Tongue (tissue), 3 donors: ENCODE measurements at places on chromosomes 3 and 15.

DNA sequence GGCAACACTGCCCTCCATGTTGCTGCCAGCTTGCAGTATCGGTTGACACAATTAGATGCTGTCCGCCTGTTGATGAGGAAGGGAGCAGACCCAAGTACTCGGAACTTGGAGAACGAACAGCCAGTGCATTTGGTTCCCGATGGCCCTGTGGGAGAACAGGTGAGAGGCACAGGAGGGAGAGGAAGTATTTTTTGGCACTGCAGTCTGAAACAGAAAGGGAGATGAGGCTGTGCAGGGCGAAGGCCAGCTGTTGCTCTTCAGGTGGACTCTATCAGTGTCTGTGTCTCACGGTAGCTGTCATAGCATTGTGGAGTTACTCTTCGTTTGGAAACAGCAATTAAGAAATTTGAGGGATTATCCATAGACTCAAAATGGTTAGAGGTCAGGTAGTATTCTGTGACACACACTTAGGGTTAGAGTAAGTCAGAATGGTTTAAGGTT, 8.0 kb downstream of the NFKBIZ start:
- no peak for DNase-seq

- peak; percentile 78 for DNase-seq
Measured at GRCh38 chr3:114687151-114687550, 393.3 kb downstream of the TIGIT start.

- DNase-seq = no peak
Measured at GRCh38 chr3:124942613-124943012, 8.1 kb upstream of the MUC13 start.

DNA sequence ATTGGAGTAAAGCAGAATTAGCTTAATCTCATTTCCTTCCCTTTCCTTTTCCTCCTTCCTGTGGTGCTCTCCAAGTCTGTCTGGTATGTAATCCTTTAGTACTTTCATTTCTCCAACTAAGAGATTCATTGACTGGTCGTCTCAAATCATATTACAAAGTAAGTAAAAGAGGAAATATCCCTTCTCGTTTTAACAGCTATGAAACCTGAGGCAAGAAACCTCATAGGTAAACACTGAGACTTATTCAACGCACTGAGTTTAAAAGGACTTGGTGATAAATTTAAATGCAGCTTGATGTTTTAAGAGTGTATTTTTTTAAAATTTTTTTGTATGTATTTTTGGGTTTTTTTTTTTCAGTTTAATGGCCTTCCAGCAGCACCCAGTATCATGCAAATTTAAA, 117.2 kb upstream of the LRRC3B start:
- DNase-seq = no peak

DNA sequence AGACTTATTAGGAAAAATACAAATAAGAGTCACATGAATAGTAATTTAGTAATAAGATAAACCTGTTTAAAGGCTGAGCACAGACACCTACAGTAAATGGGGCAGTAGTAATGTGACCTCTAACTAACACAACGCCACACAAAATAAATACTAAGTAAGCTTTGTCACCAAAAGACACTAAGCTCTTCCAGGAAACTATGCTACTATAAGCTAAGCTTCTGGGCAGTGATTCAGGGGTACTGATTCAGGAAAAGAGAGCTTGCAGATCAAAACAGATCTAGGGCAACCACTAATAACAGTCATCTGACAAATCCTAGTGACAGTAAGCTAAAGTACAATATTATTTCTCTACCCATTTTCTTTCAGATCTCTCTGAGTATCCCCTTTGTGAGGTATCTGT, 68.8 kb downstream of the PLOD2 start:
- no peak for DNase-seq

DNA sequence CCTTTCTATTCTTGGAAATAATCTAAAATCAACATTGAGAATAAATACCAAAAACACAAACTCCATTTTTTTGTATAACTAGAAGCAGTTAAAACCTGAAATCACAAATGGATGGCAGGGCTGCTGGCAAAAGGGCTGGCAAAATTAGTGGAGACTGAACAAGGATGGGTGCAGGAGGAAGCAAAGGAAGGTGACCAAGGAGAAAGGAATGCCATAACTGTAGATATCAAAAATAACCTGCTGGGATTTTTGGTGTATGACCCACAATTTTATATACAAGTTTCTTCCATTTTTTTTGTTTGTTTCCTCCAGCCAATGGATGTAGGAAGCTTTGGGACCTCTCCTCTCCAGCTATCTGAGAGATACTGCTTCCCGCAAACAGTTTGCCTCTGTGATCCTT, 12.7 kb downstream of the CFAP44 start:
- no peak for DNase-seq

DNA sequence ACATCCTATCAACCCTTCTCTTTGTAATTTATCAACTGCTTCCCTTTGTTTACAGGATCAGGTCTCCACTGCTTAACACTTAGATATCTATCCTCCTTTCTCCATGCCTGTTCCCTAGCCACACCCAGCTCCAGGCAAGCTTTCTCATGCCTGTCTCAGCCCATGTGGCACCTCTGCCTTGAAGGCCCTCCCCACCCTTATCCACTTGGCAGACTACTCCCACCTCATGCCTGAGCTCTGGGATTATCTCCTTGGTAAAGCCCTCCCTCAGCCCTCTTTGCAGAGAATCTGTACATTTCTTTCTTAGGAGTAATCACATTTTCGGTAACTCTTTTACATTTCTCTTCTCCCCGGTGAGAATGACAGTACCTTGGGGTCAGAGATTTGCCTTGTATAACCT, 96.0 kb downstream of the ATP1B3 start:
- no peak for DNase-seq

DNA sequence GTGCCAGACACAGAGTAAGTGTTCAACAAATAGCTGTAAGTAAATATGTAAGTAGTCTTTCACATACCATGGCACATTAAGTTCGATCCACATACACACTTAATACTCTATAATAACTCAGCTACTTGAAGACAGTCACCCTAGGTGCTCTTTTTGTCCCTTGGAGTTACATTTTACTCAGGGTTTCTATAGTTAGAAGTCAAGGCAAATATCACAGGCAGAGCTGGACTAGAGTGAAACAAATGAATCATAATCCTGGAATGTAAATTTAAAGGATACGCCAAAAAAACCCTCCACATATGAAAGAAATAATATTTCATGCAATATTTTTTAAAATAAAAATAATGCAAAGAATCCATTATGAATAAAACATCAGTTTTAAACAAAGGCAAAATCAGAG, 461.8 kb downstream of the MAGI1 start:
- no peak for DNase-seq

GRCh38 chr3:101758224-101758623, 20.8 kb upstream of the NXPE3 start:
- DNase-seq = no peak

DNA sequence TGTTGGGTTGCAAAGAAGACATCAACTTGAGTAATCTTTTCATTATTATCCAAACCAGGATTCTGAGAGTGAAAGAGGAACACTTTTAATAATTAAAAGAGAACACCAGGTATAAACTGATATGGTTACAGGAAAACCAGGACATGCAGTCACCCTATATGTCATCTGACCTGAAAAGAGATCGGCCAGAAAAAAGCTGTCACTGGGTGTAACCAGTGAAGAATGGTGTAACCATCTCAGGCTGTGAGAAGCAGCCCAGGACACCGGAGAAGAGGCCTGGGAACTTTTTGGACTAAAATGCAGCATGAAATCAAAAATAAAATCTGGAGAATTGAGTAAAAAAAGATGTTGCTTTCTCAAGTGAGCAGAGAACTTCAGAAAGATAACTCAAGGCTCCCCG, 10.1 kb upstream of the CCDC80 start:
- DNase-seq = no peak

DNA sequence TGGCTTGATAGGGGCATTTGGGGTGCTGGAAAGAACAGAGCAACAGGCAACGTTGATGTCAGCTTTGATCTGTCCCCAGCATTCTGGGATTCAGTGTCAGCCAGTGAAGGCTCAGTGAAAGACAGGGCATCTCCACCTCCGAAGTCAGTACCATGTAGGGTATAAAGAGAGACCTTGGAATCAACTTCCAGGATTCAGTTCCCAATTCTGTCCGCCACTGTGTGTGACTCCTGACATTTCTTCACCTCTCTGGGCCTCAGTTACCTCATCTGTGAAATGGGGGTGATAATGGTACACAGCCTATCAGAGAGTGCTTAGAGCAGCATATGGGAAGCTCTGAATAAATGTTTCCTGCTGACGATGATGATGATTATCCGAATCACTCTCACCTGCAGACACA, 55.6 kb upstream of the FLNB start:
- DNase-seq = no peak

DNA sequence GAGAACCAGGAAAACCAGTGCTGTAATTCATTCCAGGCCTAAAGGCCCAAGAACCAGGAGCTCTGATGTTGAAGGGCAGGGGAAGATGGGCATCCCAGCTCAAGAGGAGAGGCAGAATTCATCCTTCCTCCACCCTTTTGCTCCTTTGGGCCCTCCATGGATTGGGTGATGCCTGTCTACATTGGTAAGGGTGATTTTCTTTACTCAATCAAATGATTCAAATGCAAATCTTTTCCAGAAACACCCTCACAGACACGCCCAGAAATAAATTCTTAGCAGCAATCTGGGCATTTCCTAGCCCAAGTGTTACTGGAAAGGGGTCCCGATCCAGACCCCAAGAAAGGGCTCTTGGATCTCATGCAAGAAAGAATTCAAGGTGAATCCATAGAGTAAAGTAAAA, 17.6 kb upstream of the APOD start:
- DNase-seq = no peak

DNA sequence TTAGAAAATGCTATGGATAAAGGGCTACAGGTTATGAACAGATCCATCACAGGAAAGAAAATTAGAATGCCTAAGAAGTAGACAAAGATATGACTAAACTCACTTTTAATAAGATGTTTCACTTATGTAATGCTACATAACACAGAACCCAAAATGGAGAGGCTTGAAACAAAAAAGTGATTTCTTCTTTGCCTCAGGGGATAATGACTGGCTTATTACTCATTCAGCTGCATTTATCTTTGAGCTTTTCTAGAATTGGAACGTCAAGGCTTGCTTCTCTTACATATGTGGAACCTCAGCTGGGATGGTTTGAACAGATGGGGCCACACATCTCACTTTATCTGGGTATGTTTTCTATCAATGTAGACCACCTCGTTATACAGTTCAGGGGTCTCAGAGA, 120.6 kb upstream of the EPHA3 start:
- DNase-seq = no peak

- no peak for DNase-seq
Measured at GRCh38 chr3:143283432-143284128, 164.0 kb downstream of the CHST2 start.

DNA sequence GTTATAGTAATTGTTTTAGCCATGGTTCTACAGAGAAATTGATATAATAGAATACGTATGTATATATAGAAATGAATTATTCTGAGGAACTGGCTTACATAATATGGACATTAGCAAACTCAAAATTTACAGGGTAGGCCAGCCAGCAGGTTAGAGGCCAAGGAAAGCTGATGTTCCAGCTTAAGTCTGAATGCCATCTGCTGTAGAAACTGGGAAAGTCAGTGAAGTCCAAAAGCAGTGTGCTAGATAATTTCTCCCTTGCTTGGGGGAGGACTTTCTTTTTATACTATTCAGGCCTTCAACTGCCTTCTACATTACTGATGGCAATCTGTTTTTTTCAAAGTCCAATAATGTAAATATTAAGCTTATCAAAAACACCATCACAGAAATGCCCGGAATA, 1174.7 kb downstream of the ZPLD1 start:
- DNase-seq = no peak

- DNase-seq = no peak
Measured at GRCh38 chr3:50195501-50196252, 4.3 kb downstream of the GNAT1 start.

DNA sequence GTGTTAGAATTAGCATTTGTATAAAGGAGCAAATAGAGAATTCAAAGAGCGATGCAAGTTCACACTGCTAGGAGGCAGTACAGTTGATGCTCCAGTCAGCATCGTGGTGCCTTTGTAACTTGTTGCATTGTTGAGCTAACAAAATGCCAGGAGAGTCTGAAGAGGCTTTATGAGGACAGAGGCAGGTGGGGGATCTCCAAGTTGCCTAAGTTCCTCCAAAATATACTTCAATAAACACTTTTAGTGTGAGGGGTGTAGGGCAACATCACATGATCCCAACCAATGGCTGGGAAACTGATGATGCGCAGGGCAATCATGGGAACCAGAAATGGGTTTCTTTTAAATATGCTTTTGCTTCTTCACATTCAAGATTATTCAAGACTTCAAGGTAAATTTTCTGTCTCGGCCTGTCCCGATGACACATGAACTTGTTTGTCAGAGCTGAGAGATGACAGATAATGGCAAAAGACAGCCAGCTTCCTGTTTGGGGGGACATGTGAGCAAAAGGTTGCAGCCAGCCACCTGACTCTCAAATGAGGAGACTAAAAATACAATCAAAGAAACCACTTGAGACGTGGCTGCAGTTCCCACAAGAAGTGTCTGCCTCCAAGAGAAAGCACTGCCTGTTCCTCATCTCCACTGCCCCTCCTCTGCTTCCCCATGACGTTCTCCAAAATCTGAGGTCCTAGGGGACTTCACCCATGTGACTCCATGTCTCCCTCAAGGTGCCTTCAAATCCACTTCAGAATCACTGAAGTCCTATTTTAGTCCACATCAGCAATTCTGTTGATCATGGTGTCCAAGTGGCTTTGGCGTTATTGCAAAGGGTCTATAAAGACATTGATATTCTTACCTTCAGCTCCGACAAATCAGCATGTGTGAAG, 39.3 kb downstream of the KLHL6 start:
- DNase-seq = no peak

DNA sequence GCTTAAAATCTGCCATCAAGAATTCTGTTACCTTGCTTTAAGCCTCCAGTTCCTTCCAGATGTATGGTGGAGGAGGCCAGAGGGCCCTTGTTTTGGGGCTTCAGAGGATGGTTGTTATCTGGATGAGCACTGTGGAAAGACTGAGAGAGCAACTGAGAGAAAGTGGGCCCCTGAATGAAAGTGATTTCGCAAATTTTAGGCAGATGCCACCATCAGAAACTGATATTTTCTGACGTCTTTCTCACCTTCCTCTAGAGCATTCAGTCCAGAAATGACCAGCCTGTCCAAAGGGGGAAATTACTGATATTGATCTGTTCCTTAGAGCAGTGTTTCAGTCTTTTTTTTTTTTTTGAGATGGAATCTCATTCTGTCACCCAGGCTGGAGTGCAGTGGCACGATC, 13.4 kb downstream of the B3GNT5 start:
- no peak for DNase-seq

- no peak for DNase-seq
Measured at GRCh38 chr3:56764904-56765547, 36.7 kb downstream of the ARHGEF3 start.

DNA sequence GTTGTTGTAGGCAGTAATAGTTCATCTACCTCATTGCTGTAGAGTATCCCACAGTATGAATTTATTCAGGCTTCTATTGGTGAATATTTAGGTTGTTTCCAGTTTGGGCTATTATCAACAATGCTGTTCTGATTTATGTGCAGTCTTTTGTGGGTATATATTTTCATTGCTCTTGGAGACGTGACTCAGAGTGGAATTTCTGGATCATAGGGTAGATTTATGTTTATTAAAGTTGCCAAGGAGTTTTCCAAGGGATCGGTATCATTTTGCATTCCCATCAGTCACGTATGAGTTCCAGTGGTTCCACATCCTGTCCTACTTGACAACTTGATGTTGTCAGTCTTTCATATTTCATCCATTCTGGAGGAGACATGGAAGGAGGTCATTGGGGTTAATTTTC, 8.4 kb upstream of the HRH1 start:
- no peak for DNase-seq

- no peak for DNase-seq
Measured at GRCh38 chr3:88010810-88011209, 48.0 kb downstream of the CGGBP1 start.
